IMR-90 (cell line): ENCODE measurements at places on chromosomes 1 and 21. TPM values are rescaled to one million over a fixed set of nuclear protein-coding genes. Genes with fewer than 3 reads are reported as not detected.

GRCh38 chr1:175511496-175511895, 231.9 kb downstream of the TNR start:
- H3K4me1 ChIP-seq: no peaks in the 10 kb centered on the region
- H3K27ac ChIP-seq: no peak overlapping the region
- DNase-seq: no peak
- H3K27me3 ChIP-seq: no peaks in the 10 kb centered on the region
- no peaks in the 10 kb centered on the region for H3K36me3 ChIP-seq

DNA sequence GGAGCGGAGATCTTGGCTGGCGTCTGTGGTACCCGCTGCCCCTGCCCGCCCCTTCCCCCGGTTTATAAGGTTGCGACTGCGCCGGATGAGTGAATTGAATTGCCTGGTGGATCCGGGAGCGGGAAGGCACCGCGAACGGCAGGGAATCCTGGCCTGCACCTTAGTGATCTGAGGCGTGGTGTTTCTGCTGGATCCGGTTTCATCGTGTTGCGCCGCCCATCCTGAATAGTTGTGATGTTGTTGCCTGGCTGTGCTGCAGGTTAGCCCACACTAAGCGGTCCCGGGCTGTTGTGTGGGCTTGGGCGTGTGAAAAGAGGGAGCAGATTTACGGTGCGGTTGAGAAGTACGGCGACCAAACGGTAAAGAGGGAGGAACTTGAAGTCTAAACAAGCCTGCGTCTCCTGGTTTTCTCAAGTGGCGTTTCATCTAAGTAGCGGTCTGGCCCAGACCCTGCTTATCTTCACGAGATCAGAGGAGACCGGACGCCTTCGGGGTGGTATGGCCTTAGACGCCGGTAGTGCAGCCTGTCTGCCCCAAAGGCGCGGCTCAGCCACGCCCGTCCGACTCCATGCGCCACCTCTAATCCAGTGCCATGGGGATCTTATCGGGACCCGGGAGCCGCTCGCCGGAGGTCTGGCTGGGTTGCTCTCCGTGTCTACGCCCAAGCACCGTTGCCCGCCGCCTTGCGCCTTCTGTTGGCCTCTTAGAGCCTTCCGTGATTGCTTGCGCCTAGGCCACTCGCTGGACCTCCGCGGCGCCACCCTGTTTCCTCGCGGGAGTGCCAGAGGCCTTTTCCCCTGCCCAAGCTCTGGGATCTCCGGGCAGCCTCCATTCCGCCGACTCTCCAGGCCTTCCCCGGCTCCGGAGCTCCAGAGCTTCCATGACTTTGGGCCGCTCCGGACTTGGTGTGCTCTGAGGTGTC, 87.5 kb upstream of the RHOU start:
- peak overlapping the region; percentile 6 for H3K4me3 ChIP-seq
- H3K36me3 ChIP-seq: no peaks in the 10 kb centered on the region
- no peak overlapping the region for H3K27ac ChIP-seq
- H3K4me1 ChIP-seq: peaks cover 3% of the 10 kb centered on the region; the same call in 1 of the 2 replicates

The ASB17 gene
- polyA plus RNA-seq: not detected in 2 replicates

GRCh38 chr1:202159534-202160371, 649 bp downstream of the PTPN7 start:
- DNase-seq: no peak
- no peaks in the 10 kb centered on the region for H3K36me3 ChIP-seq
- H3K27ac ChIP-seq: no peak overlapping the region
- H3K4me1 ChIP-seq: no peaks in the 10 kb centered on the region
- no peak overlapping the region for H3K4me3 ChIP-seq
- H3K27me3 ChIP-seq: peaks cover 31% of the 10 kb centered on the region; the same call in 1 of the 2 replicates

- peaks cover 10% of the 10 kb centered on the region for H3K36me3 ChIP-seq
- H3K27me3 ChIP-seq: no peaks in the 10 kb centered on the region
- no peak for DNase-seq
- peak overlapping the region; percentile 0; the same call in 1 of the 2 replicates for H3K27ac ChIP-seq
- H3K4me1 ChIP-seq: peaks cover 49% of the 10 kb centered on the region
Measured at GRCh38 chr1:19402031-19402813, 83.1 kb downstream of the CAPZB start.

The USH2A gene
- 0.01 and 0.02 TPM in 2 replicates for polyA plus RNA-seq

The MTARC2 gene
- 2.6 TPM in 2 replicates for polyA plus RNA-seq
